ENCODE measurements at places on chromosomes 5 and 9.

DNA sequence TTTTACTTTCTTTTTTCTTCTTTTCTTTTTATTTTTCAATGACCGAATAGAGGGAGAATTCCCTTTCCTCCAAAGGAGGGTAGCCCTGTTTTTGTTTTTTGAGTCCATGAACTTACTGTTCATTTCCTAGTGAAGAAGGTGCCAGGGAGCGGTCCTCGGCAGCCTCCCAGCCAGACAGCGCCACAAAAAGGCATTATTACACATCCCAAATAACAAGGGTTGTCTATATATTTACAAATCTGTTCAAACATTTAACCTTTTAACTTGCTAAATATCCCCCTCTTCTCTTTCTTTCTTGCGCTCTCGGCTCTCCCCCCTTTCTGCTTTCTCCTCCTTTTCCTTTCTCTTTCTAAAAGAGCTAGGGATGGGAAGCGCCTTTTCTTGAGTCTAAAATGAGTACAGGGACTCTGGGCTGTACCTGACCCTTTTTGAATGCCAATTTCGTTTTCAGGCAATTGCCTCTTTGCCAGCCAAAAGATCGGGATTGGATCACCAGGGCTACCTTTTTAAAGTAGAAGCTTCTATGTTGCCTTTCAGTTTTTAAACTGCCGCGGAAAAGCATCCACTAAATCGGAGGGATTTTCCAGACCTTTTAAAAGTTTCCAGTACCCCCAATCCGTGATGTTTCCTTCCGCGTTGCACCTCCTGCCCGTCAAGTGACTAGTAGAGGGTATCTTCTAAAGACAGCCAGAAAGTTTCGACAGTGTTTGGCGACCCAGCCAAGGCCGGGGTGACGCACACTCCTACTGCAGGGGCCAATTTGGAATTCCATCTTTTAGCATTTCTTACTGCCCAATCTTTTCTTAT lies 125.6 kb downstream of the TMEM161B start:
- no peak for DNase-seq

- DNase-seq, result no peak
Measured at GRCh38 chr5:149939546-149939945, 5.0 kb downstream of the PDE6A start.

GRCh38 chr5:54915466-54916027 lies 69.8 kb downstream of the ESM1 start:
- DNase-seq, result no peak

- DNase-seq, result no peak
Measured at GRCh38 chr9:104784098-104784497, 20.2 kb downstream of the NIPSNAP3B start.

DNA sequence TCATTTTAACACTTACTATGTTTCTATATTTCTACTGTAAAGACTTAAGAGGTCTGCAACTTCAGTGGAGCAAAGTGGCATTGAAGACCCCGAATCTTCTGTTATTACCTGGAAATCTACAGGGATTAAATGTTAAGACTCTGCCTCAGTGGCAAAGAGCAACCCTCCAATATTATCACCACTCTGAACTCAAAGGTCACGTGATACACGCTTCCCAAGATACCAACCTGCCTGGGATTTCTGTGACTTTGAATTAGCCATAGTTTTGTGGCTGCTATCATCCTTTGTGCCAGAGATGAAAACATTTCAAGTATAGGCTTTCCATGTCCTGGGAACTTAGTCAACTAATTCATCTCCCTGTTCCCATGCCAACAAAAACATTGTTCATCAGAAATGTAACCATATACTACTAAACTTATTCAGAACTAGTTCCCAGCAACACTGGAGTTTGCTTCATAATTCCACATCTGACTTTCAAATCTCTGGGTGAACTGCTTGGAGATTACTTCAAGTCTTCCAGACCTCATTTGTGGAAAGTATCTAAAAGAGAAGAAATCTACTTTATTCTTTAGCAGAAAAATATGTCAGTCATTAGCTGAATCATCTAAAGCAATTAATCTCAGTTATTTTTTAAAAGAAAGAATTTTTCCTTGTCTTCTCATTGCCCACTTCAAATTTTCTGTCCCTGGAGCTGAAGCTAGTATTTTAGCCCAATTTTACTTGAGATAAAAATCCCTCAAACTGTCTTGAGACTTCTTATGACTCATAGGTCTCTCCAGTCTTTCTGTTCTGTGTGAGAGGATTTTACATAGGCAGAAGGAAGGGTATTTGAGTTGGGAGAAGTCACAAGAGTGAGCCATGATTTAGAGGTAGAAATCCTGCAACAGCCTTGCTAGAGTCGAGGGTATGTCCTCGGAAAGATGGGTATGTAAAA lies 83.0 kb downstream of the ZNF462 start:
- no peak for DNase-seq

DNA sequence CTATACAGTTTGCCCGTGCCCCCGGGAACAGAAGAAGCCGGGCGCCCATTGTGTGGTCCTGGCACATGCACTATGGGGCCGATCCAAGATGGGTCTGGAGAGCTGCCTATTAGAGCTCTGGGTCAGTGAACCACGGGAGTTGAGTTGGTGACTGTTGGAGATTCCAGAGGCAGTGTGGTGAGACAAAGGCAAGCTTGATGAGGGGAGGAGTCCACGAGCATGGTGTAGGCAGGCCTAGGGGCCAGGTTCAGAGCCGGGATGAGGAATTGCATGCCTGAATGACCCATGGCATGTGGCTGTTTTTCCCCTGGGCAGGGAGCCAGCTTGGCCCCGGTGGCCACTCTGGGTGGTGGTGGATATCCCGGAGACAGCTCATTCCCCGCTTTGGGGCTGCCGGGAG lies 84.4 kb upstream of the STC2 start:
- DNase-seq, result no peak

- DNase-seq, result no peak
Measured at GRCh38 chr9:126295516-126295915, 31.1 kb upstream of the MVB12B start.

GRCh38 chr5:53488195-53488722 lies 7.8 kb downstream of the FST start:
- no peak for DNase-seq

- no peak for DNase-seq
Measured at GRCh38 chr9:112555844-112556482, 69.3 kb downstream of the KIAA1958 start.

- DNase-seq, result no peak
Measured at GRCh38 chr5:127702926-127703561, at the start of gene CCDC192. CCDC192 (plus strand) TSS chr5:127703391; CDS start chr5:127703446, 55 bp downstream.

- no peak for DNase-seq
Measured at GRCh38 chr5:151630088-151630487, 39.0 kb upstream of the FAT2 start.

DNA sequence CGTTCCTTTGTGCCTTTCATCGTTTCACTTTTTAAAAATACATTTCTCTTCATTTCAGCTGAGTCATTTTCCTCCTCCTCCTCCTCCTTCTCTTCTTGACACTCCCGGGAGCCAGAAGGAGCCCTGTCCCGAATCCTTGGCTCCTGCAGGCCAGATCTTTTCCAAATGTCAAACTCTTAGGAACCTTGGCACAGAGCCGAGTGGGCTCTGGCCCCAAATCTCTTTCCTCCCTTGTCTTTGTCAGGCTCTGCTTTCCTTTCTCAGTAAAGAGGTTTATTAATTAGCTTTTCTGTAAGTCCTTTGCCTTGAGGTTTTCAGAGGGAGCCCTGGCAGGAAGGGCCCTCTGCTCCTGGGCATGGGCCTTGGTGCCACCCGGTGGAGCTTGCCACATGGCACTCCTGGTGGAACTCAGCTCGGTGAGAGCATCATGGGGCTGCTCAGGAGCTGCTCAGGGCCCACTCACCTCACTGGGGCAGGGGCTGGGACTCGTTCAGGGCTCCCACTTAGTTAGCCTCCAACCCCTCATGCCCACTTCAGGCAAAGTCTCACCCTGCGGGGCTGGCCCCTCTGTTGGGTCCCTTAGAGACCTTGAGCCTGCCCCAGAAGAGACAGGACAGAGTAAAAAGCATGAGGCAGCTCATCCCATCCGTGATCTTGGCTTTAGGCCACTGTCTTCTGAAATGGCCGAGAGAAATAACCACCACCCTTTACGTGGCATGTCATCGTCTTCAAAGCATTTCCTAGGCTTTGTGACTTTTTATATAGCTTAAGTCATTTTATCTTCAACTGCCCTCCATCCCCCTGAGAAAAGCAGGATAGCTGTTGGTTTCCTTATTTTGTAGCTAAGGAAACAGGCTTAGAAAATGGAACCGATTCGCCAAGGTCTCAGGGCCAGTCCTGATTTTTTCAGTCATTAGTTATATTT lies 17.1 kb downstream of the STC2 start:
- DNase-seq, result no peak

GRCh38 chr5:3352711-3353110 lies 242.9 kb upstream of the IRX1 start:
- DNase-seq, result no peak

DNA sequence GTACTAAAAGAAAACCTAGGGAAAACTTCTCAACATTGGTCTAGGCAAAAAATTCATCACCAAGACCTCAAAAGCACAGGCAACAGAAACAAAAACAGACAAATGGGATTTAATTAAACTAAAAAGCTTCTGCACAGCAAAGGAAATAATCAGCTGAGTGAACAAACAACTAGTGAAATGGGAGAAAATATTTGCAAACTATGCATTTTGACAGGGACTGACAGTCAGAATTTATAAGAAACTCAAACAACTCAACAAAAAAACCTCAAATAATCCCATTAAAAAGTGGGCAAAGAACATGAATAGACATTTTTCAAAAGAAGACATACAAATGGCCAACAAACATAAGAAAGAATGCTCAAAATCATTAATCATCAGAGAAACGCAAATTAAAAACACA lies 189.4 kb downstream of the AUH start:
- DNase-seq, result no peak

DNA sequence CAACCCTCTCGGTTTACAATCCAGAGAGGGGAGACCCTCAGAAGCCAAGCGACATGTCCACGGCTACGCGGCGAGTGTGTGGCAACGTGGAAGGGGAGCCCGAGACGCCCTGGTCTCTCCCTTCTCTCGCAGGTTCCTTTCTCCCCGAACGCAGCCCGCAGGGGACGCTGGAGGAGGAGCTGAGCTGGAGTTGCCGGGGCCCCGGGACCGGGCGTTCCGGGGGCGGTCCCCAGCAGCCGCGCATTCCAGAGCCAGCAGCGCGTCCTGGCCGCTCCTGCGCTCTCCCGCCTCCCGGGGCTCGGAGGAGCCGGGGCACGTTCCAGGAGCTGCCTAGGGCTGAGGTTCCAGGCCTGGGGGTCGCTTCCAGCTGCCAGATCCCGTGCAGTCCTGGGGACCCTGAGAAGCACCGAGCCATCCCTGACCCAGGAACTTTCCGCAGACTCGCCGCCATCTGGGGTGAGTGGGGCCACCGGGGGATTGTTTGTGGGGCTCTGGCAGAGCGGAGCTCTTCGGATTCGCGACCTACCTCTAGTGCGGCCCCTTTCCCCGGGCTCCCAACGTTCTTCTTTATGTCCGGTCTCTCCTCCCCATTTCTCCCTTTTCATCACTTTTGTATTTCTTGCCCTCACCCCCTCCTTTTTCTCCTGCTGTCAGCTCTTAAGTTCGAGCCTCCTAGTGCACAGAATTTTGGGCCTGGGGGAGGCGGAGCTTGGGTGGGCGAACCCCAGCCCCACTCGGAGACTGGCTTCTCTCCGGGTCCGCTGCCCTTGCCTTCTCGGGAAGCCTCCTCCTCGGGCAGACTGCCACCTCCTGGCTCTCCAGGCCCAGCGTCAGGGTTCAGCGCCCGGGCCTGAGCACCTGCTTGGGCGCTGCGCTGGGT lies at the start of gene SMIM3:
Gene SMIM3, plus strand, starts transcription at position 241 of the 880 bp plus-strand sequence. CDS start 16,684 bp downstream, outside the sequence.
- peak; percentile 52 for DNase-seq

- DNase-seq, result no peak
Measured at GRCh38 chr9:126857261-126857960, 3.0 kb upstream of the ZBTB34 start.

- DNase-seq, result no peak
Measured at GRCh38 chr5:143398451-143399237, 4.8 kb downstream of the NR3C1 start.

- no peak for DNase-seq
Measured at GRCh38 chr5:136012041-136012804, 16.6 kb upstream of the TGFBI start.

GRCh38 chr9:105144076-105144475 lies 100.4 kb upstream of the SLC44A1 start:
- DNase-seq, result no peak

- DNase-seq, result no peak
Measured at GRCh38 chr5:148343603-148344487, 8.5 kb downstream of the SPINK9 start.

DNA sequence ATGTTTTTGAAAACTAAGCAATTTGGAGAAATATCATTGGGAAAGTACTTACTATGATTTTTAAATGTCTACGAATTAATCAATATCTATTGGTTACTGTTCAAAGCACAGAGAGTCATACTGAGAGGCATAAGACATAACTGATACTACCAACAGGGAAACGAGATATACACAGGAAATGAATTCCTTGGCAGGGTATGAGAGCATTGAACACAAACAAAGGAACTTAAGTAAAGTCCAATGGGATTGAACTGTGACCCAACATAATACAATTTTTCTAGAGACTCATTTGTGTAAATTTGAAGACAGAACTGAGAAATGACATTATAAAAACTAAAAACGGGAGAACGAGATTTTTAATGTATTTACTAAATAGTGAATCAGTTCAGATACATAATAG lies 1.3 kb upstream of the ITGA1 start:
- no peak for DNase-seq

- DNase-seq, result no peak
Measured at GRCh38 chr5:118687100-118687499, 301.2 kb downstream of the DTWD2 start.

DNA sequence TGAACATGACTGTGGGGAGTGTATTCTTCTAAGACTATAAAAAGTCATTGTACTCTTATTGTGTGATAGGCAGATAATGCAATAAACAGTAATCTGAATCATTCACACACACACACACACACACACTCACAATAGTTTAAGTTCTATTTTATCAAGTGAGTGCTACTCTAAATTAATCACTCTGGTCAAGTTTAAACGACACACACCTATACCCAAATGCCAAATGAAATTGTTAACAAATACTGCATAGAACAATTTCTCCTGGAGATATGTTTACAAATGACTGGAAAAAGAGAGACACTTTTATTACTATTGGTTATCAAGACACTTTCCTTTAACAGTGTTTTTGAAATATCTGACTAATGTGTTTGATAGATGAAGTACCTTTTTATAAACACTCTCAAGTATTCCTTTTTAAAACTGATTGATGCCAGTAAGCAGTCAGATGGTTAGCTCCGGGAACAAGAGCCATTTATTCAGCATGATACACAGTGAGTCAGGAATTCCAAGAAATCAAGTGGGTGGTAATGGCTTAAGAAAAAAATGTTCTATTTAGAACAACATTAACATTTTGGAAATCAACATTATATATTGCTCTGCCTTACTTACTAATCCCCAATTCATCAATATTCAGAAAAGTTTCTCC lies 521.6 kb upstream of the ST8SIA4 start:
- DNase-seq, result no peak

DNA sequence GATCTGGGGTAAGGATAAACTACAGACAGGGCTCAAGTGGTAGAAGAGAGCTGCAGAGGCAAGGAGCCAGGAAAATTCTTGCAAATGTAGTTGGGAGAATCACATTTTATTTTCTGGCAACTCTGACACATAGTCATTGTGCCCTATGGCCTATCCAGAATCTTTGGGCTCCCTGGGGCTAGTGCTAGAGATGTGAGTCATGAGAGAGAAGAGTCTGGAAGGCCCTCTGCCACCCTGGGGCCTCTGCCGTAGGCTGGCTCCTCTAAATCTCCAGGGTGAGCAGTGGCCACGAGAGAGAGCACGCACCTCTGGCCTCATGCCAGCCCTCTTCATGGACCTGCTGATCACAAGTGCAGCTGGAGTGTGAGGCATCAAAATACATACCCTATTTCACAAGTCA lies 74.3 kb upstream of the SSBP2 start:
- no peak for DNase-seq
